ENCODE measurements at places on chromosomes 6 and 20.

- no peak for DNase-seq
These were observed 81.6 kb downstream of the PXDC1 start for GRCh38 chr6:3669916-3670315.

DNA sequence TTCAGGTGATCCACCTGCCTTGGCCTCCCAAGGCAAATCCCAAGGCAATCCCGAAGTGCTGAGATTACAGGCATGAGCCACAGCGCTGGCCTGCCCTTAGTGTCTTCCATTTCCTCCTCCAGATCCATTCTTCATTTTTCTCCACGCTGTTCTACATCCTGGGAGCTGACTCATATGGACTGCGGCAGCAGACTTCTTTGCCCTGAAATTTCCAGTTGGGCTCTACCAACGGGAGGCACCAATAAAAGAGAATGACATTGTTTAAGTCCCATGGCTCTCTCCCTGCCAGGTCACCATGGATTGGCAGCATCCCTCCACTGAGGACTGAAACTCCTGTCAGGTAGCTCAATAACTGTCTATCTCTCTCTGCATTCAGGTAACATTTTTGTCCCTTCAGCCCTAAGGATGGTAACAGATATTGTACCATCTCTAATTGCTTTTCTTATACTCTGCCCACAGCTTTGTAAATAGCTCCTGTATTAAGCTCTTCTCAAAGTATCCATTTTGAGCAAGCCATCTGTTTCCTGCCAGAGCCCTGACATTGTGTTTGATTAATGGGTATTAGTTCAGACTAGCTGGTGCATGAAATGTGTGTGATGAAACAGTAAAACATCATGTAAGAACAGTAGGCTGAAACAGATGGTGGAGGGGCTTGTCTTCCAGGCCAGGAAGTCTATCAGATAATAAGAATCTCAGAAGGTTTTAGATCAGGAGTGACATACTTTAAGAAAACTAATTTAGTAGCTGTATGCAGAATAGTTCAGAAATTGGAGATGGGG lies 3.6 kb downstream of the TBCC start:
- no peak for DNase-seq

DNA sequence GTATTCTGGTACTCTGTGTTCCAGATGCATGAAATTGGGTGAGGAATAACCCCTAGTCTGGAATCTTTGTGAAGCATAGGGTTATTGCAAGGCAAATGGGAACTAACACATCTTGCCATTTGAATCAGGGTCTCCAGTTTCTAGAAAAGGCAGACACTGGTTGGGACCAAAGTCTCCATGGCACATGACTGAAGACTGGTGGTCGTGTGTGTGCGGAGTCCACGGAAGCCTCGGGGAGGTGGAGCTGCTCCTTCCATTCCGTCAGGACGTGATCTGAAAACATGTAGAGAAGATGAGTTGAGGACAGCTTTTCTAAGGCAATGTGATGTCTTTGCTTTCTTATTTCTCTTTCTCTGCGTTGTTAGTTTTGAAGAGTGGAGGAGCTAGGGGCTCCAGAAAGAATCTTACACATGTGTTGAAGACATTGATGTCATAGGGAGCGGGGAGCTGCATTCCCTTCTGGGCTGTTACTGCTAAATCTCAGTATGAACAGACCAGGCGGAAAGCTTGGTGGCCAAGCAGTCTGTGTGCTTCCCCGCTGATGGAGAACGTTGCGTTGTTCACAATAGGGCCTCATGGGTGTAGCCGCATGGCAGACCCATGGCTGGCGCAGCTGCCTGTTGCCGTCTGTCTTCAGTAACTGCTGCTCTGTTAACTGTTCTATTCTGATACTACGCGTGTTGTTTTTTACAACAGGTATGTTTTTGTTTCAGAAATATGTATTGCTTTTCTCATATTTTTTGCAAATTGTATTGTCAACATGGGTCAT lies 4.8 kb upstream of the SLC17A9 start:
- DNase-seq, result no peak

DNA sequence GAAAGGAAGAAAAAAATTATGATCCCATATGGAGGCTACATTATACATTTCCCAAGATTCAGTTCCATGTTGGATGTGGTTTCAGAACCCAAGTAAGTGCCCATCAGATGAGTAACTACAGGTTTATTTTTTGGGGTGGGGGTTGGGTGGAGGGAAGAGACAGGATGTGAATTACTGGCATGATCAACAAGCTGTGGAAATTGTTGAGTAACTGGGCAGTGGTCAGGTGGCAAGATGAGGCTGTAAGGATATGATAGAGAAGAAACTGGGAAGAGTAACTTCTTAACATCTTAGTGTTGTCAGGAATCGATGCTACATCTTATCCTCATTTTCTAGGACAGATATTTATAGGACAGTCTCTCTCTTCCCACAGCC lies 153.5 kb downstream of the CFAP61 start:
- no peak for DNase-seq

GRCh38 chr6:128731249-128732165 lies 151.4 kb upstream of the LAMA2 start:
- DNase-seq, result no peak

DNA sequence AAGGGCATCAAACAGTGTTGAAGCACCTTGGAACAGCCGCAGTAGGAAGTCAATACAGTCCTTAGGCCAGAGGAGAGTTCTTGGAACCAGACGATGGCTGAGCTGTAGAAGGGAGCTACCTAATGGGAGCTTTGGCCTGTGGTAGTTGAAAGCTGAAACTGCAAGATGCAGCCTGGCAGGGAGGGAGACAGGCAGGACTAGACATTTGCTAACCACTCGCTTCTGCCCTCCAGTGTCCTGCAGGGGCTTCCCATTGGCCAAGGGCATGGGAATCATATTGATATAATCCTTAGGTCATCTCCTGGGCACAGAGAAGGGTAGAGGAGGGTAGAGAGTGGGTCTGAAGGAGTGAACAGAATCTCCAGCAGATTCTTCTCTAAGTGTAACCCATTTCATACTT lies 60.4 kb downstream of the TPD52L1 start:
- DNase-seq, result no peak

GRCh38 chr6:163956571-163957407 lies 542.3 kb downstream of the QKI start:
- DNase-seq, result peak; percentile 18

DNA sequence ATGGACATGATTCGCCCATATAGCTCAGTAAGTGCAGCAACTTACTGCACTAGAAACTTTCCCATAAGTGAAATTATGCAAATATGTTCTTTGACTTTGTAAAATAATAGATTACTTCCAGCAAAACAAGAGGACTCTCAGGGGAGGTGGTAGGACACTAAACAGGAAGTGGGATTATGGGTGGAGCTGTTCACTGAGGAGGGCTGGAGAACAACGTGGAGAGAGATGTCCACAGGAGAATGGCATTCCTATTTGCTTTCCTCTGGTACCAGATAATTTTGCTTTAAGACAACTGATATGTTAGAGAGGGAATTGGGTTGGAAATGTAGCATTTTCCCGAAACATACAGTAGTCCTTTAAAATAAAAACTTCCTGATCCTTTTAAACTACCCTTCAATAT lies 3.7 kb downstream of the TPD52L1 start:
- DNase-seq, result no peak
